ENCODE measurements at places on chromosomes 5 and 9. TPM values are rescaled to one million over a fixed set of nuclear protein-coding genes. Genes with fewer than 3 reads are reported as not detected.

GRCh38 chr5:62786099-62786498 is 207.5 kb downstream of the LRRC70 start:
- no peak overlapping the region for H3K4me3 ChIP-seq
- no peaks in the 10 kb centered on the region for H3K4me1 ChIP-seq
- no peaks in the 10 kb centered on the region for H3K36me3 ChIP-seq
- H3K27ac ChIP-seq, result no peak overlapping the region
- DNase-seq, result no peak

- no peak overlapping the region for H3K4me3 ChIP-seq
- H3K27me3 ChIP-seq, result no peaks in the 10 kb centered on the region
- no peaks in the 10 kb centered on the region for H3K36me3 ChIP-seq
- DNase-seq, result no peak
- H3K27ac ChIP-seq, result no peak overlapping the region
- H3K4me1 ChIP-seq, result no peaks in the 10 kb centered on the region
These were observed 72.5 kb upstream of the SMIM23 start for GRCh38 chr5:171713152-171713551.

OBP2B gene
- not detected for total RNA-seq

GRCh38 chr5:36177154-36177553 is 25.2 kb downstream of the SKP2 start:
- no peak for DNase-seq
- H3K4me1 ChIP-seq, result peaks cover 13% of the 10 kb centered on the region
- no peak overlapping the region for H3K27ac ChIP-seq
- no peaks in the 10 kb centered on the region for H3K27me3 ChIP-seq

- H3K4me3 ChIP-seq, result no peak overlapping the region
- no peaks in the 10 kb centered on the region for H3K4me1 ChIP-seq
- H3K27ac ChIP-seq, result no peak overlapping the region
- no peak for DNase-seq
These were observed 598.4 kb downstream of the CHSY3 start for GRCh38 chr5:130502702-130503101.

DNA sequence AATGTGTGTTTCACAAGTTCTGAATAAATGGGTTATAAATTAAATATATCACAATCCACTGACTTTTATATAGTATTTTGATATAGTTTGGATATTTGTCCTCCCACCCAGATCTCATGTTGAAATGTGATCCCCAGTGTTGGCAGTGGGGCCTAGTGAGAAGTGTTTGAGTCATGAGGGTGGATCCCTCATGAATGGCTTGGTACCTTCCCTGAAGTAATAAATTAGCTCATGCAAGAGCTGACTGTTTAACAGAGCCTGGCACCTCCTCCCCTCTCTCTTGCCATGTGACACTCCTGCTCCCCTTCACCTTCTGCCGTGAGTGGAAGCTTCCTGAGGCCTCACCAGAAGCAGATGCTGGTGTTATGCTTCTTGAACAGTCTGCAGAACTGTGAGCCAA is 127.9 kb upstream of the PALM2AKAP2 start:
- no peak for DNase-seq
- no peak overlapping the region for H3K27ac ChIP-seq
- no peaks in the 10 kb centered on the region for H3K27me3 ChIP-seq
- no peak overlapping the region for H3K4me3 ChIP-seq
- no peaks in the 10 kb centered on the region for H3K4me1 ChIP-seq

- DNase-seq, result no peak
- H3K4me3 ChIP-seq, result no peak overlapping the region
- no peaks in the 10 kb centered on the region for H3K36me3 ChIP-seq
- no peaks in the 10 kb centered on the region for H3K4me1 ChIP-seq
- H3K27ac ChIP-seq, result no peak overlapping the region
These were observed 24.1 kb upstream of the PHYKPL start for GRCh38 chr5:178256746-178257145.

DNA sequence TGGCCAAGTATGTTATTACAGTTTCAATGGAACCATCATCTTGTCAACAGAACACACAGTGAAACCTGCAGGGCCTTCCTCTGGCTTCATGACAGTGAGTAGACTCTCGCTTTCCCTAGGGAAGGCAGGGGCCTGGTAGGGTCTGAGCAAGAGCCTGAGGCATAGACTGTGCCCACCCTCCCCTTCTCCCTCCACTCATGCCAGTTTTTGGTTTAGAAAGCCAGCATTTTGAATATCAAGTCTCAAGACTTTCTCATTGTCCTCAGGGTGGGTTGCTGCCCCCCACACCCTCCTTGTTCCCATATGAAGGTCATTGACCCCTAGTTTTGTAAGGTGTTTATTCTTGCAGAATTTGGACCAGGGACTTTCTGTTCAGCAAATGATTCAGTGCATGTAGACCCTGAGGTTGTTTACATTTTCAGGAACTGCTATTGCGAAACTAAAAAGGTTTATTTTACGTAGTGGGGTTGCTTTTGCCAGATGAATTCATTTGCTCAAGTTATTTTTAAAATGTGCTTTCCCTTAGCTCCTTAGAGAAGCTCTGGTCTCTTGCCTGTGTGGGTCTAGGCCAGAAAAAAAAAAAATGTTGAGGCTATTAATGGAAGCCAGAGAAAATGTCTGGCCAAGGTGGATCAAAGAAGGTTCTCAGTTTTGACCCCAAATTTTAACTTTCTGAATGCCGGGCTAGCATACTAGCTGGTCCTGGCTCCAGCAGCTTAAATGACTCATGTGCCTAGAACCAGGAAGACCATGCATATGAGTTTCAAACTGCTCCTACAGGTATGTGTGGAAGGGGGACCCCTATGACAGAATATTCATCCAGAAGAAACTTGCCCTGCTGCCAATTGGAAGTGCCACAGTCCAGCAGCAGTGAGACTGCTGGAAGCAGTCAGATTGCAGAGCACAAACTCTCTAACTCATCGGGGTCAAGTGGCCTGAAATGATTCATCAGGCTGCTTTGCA is 10.1 kb upstream of the MOB3B start:
- no peaks in the 10 kb centered on the region for H3K27me3 ChIP-seq
- no peaks in the 10 kb centered on the region for H3K36me3 ChIP-seq
- H3K4me3 ChIP-seq, result no peak overlapping the region
- no peak for DNase-seq
- peaks cover 7% of the 10 kb centered on the region for H3K4me1 ChIP-seq

- no peak overlapping the region for H3K27ac ChIP-seq
- no peaks in the 10 kb centered on the region for H3K36me3 ChIP-seq
- no peaks in the 10 kb centered on the region for H3K27me3 ChIP-seq
These were observed 42.8 kb downstream of the RASGEF1C start for GRCh38 chr5:180166176-180166575.

NRG2 gene
- total RNA-seq, result not detected

- H3K4me1 ChIP-seq, result no peaks in the 10 kb centered on the region
- H3K36me3 ChIP-seq, result no peaks in the 10 kb centered on the region
- no peak overlapping the region for H3K27ac ChIP-seq
- no peaks in the 10 kb centered on the region for H3K27me3 ChIP-seq
These were observed 21.9 kb upstream of the VDAC1 start for GRCh38 chr5:134026521-134027287.

GRCh38 chr9:2192356-2192979 is 177.3 kb downstream of the SMARCA2 start:
- no peaks in the 10 kb centered on the region for H3K27me3 ChIP-seq
- H3K27ac ChIP-seq, result no peak overlapping the region
- DNase-seq, result no peak
- peaks cover 64% of the 10 kb centered on the region for H3K36me3 ChIP-seq
- no peaks in the 10 kb centered on the region for H3K4me1 ChIP-seq
- no peak overlapping the region for H3K4me3 ChIP-seq

MEF2C gene
- 9.5 TPM for total RNA-seq

- DNase-seq, result no peak
- H3K27me3 ChIP-seq, result no peaks in the 10 kb centered on the region
- peaks cover 29% of the 10 kb centered on the region for H3K4me1 ChIP-seq
- H3K4me3 ChIP-seq, result no peak overlapping the region
- no peaks in the 10 kb centered on the region for H3K36me3 ChIP-seq
These were observed 197.2 kb downstream of the GADD45G start for GRCh38 chr9:89801742-89802670.

DNA sequence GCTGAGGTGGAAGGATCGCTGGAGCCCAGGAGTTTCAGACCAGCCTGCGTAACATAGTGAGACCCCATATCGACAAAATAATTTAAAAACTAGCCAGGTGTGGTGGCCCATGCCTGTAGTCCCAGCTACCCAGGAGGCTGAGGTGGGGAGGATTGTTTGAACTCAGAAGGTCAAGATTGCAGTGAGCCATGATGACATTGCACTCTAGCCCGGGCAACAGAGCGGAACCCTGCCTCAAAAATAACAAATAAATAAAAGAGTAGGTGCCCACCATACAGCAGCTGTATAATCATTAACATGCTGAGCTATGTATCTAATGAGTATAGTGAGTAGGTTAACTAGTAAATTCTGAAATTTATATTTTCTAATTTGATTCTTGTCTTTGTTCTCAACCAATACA is 11.0 kb upstream of the ATP6V0E1 start:
- no peaks in the 10 kb centered on the region for H3K4me1 ChIP-seq
- no peaks in the 10 kb centered on the region for H3K27me3 ChIP-seq
- H3K36me3 ChIP-seq, result peaks cover 12% of the 10 kb centered on the region
- no peak overlapping the region for H3K4me3 ChIP-seq

- H3K27me3 ChIP-seq, result no peaks in the 10 kb centered on the region
- H3K4me3 ChIP-seq, result no peak overlapping the region
- H3K36me3 ChIP-seq, result no peaks in the 10 kb centered on the region
- DNase-seq, result no peak
- H3K4me1 ChIP-seq, result no peaks in the 10 kb centered on the region
- no peak overlapping the region for H3K27ac ChIP-seq
These were observed 39.6 kb downstream of the ZNF608 start for GRCh38 chr5:124706729-124707361.

- no peak for DNase-seq
- no peak overlapping the region for H3K27ac ChIP-seq
- no peak overlapping the region for H3K4me3 ChIP-seq
- no peaks in the 10 kb centered on the region for H3K27me3 ChIP-seq
These were observed 242.1 kb downstream of the CWC27 start for GRCh38 chr5:65010841-65011240.
